ENCODE measurements at places on chromosomes 1 and 21. TPM values are rescaled to one million over a fixed set of nuclear protein-coding genes. Genes with fewer than 3 reads are reported as not detected.

SIPA1L2 gene
- 6.9 TPM for total RNA-seq

GRCh38 chr1:244236101-244236500 is 185.0 kb downstream of the ZBTB18 start:
- no peak for DNase-seq

DNA sequence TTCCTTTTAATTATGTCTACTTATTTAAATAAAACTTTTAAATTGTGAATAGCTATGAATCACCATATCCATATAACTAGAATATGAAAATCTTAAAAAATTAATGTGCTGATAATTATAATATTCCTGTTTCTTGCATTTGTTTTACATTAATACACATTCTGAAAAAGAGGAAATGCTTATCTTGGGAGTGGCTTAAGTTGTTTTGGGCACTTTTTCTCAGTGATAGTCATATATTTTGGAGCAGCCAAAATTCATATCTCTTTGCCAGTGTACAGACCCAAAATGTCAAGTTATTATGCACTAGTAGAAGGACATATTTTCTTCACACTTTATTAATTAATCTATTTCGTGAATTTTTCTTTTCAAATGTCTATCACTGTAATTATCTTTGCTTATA is 838.5 kb downstream of the USP25 start:
- no peak for DNase-seq

ZNF695 gene
- 1.2 TPM for total RNA-seq

DNA sequence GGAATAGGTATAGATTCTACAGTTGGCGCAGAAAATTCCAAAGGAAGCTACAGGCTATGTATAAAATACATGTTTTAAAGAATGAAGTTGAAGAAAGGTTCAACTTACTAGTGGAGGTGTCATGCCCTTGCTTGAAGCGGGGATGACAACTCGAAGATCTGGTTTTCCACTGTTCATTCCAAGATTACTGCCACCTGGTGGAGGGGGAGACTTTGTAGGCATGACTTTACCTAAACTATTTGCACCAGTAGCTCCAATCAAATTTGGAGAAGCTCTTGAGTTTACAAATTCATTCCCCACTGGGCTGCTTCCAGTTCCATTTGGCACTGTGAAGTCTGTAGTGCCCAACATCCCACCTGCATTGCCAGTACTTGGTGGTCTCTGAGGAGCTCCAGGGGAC is 81.7 kb downstream of the AXDND1 start:
- DNase-seq: no peak

LAMB3 gene
- 9.7 TPM for total RNA-seq

- DNase-seq: no peak
These were observed 80.1 kb downstream of the RRAGC start for GRCh38 chr1:38779491-38779890.

GRCh38 chr1:220908757-220909156 is 29.5 kb downstream of the HLX start:
- no peak for DNase-seq

TRIM46 gene
- total RNA-seq: 3.3 TPM

FAM78B gene
- 0.29 TPM for total RNA-seq

DNA sequence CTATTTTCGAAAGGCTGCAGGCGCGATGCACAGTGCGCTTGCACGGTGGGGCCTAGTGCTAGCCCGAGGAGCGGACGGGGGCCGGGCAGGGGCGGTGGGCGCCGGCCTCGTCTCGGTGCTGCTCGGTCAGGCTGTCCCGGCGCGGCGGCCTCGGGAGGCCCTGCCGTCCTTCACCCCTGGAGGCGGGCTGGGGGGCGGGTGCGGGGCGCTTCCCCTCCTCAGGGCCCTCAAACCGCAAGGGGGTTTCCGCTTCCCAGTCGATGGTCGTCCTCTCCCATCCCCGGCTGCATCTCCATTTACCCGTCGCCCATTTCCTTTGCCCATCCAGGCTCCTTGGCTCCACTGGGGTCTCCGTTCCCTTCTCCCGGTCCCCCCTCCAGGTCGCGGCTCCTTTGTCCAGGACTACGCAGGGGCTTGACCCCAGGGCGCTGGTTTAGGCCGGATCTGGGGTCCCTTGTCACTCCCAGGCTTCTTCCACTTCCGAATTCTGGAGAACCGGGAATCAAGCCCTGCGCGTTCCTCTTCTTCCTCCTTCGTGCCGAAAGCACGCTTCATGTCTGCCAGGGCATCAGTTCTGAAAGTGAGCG is 196.3 kb upstream of the LMO4 start:
- DNase-seq: peak; percentile 52

TMEM82 gene
- not detected for total RNA-seq

BACE2 gene
- 85.2 TPM for total RNA-seq

- peak; percentile 43 for DNase-seq
These were observed 24.3 kb upstream of the CLSTN1 start for GRCh38 chr1:9848022-9848421.

OR2G6 gene
- total RNA-seq: not detected

COL6A1 gene
- total RNA-seq: 1,612 TPM

CFAP141 gene
- not detected for total RNA-seq

GRCh38 chr1:82044111-82044510 is 243.4 kb downstream of the ADGRL2 start:
- DNase-seq: no peak

GRCh38 chr1:203612932-203613682 is 13.5 kb upstream of the ATP2B4 start:
- DNase-seq: no peak

CFAP107 gene
- total RNA-seq: not detected

DNA sequence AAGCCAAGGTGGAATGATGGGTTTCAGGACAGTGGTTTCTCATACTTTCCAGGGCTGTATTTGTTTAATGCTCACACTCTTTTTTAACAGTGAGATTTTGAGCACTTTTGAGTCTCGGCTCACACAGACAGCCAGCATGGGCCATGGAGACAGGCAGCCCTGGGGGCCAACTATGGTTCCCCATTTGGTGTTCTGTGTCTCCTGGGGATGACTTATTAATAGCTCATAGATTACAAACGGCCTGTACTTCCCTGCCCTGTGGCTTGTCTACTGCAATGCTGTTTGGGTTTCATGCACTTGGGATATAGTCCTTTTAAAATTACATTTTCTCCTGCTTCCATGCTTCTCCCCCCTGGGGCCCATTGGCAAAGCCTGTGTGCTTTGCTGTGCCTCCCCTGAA is 178.3 kb downstream of the KCNJ6 start:
- no peak for DNase-seq

DNA sequence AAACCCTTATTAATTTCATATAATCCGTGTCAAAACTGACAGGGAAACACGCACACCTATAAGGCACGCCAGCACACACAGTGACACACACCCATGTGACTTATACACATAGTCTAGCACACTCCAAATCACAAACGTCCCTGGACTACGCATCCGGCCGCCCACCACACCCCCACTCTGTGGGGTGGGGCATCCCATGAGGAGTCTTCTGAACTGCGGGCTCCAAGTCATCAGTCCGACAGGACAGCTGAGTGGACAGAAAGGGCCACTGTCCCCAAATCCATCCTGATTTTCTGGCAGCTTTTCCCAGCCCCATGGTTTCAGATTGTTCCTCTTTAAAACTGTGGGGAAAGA is 829 bp downstream of the PEA15 start:
- peak; percentile 96 for DNase-seq

GRCh38 chr1:107358619-107359327 is 217.9 kb downstream of the NTNG1 start:
- DNase-seq: no peak

- DNase-seq: no peak
These were observed 28.9 kb upstream of the C1orf87 start for GRCh38 chr1:60102267-60103061.

- no peak for DNase-seq
These were observed 65.7 kb downstream of the SDC3 start for GRCh38 chr1:30842697-30843354.

DNA sequence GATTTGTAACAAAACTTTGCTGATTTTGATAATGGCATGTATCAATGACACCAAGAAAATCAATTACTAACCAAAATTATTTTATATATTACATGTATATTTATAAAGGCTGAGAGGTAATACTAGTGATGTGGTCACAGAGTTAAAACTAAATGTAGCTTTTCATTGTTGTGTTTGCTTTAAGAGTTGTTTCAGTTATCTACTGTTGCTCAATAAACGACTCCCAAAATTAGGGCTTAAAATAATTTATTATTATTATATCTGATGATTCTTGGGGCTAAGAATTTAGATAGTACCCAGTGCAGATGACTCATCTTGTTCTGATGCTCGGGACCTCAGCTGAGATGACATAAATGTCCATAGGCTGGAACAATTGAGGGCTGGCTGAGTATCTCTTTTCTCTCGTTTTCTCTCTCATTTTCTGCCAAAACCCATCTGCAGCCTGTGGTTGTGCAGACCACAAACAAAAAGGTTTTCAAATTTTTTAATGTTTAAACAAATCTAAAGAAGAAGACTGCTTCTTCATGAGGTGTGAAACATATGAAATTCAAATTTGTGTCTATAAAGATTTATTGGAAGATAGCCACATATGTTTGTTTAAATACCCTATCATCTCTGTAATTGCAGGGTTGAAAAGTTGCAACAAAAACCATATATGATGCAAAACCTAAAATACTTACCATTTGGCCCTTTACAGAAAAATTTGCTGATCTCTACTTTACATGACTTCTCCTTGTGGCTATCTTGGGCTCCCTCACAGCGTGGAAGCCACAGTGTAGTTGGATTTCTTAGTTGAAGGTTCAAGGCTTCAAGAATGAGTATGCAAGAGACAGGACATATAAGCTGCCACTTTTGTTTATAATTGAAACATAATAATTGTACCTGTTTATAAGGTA is 14.8 kb upstream of the PTPRC start:
- no peak for DNase-seq

DNA sequence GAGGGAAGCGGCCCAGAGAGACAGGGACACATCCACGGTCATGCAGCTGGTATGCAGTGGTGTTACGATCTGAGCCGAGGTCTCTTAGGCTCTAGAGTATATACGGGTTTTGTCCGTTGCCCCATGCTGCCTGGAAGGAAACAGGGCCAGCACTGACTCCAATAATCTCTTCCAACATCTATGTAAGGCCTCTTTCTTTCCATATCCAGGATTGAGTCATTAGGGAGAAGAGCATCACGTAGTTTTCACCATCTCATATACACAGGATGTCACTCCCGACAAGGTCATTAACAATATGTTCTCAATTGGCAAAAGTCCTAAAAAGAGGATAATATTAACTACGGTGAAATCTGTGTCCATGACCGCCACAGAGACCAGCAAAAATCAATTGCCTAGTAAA is 4.4 kb downstream of the C8B start:
- no peak for DNase-seq

GRCh38 chr21:29961291-29962027 is 21.7 kb upstream of the GRIK1 start:
- DNase-seq: no peak

MXRA8 gene
- total RNA-seq: 689 TPM

ADGRB2 gene
- total RNA-seq: 7.4 TPM

GRCh38 chr1:41618066-41618825 is 133.8 kb upstream of the EDN2 start:
- peak; percentile 78 for DNase-seq

- DNase-seq: no peak
These were observed 114.6 kb downstream of the KAZN start for GRCh38 chr1:14713077-14713476.

TSPEAR gene
- not detected for total RNA-seq

GRCh38 chr1:22362626-22363402 is 88.8 kb upstream of the ZBTB40 start:
- peak; percentile 14 for DNase-seq
